ENCODE measurements at places on chromosomes 1 and 21. TPM values are rescaled to one million over a fixed set of nuclear protein-coding genes. Genes with fewer than 3 reads are reported as not detected.

GRCh38 chr1:116726872-116727820 lies 27.1 kb upstream of the CD2 start:
- H3K27ac ChIP-seq: no peak overlapping the region
- no peak overlapping the region for H3K4me3 ChIP-seq
- DNase-seq: no peak
- no peaks in the 10 kb centered on the region for H3K36me3 ChIP-seq
- no peaks in the 10 kb centered on the region for H3K4me1 ChIP-seq

DNA sequence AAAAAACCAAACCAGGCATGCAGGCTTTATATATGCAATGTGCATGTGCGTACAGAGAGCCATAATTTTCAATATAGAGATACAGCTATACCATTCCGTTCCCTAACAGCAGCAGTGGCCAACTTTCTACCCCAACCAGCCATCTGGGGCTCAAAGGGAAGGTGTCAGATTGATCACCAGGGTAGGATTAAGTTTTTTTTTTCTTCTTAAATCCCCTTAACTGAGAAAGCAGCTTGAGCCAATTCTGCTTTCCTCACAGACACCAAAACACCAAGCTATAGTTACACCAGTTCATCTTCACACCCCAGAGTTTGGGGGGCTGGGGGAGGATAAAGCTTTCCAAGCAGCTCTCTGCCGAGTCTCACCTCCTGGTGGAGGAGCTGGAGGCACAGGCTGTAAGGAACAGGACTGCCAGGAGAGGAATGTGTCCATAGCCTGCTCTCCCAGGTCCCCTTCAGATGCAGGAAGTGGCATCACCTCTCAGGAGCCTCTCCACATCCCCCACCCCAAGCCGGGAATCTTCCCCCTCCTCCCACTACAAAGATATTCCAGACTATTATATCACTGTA lies 87.9 kb downstream of the SSBP3 start:
- H3K36me3 ChIP-seq: no peaks in the 10 kb centered on the region
- no peak overlapping the region for H3K27ac ChIP-seq
- DNase-seq: no peak
- H3K27me3 ChIP-seq: no peaks in the 10 kb centered on the region

DNA sequence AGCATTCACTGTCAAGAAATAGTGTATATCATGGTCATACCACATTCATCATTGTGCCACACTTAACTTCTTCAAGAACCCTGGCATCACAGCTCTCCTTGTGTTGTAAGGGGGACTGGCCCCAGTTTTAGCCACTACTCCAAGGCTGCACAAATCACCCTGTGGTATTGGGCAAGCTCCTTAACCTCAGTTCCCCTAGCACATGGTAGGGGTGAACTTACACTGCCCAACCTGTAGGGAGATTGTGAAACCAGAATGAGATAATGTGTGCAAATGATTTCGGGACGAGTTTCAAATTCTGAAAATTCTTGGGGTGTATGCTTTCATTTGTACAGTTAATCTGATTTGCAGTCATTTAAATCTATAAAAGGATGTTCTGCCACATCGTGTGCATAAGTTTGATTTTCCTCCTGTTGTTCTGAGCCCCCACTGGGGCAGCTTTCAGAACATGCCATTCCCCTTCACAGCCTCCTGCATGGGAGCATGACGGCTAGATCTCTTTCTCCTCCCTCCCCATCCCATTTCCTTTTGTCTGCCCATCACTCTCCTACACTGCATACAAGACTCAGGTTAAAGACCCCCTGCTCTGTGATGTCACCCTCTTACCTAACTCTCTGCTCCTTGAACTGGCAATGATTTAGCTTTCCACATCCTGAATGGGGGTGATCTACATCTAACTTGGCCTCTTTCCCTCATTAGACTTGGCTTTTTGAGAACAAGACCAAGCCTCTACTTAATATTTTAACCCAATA lies 290.3 kb downstream of the CHRM3 start:
- DNase-seq: no peak
- no peaks in the 10 kb centered on the region for H3K27me3 ChIP-seq
- no peaks in the 10 kb centered on the region for H3K36me3 ChIP-seq
- no peak overlapping the region for H3K4me3 ChIP-seq
- H3K27ac ChIP-seq: no peak overlapping the region

GRHL3 gene
- 0.55 TPM for total RNA-seq

FAM72D gene
- 0.43 TPM for total RNA-seq

RHOU gene
- total RNA-seq: 21.0 TPM

Data from upper lobe of right lung (tissue), 1 donor.